ENCODE measurements at places on chromosomes 7 and 10. TPM values are rescaled to one million over a fixed set of nuclear protein-coding genes. Genes with fewer than 3 reads are reported as not detected.

- DNase-seq: no peak
Observed at GRCh38 chr7:78080811-78081210, 282.2 kb downstream of the PHTF2 start.

GRCh38 chr10:75910032-75910431 is 478.6 kb downstream of the LRMDA start:
- DNase-seq: no peak

DNA sequence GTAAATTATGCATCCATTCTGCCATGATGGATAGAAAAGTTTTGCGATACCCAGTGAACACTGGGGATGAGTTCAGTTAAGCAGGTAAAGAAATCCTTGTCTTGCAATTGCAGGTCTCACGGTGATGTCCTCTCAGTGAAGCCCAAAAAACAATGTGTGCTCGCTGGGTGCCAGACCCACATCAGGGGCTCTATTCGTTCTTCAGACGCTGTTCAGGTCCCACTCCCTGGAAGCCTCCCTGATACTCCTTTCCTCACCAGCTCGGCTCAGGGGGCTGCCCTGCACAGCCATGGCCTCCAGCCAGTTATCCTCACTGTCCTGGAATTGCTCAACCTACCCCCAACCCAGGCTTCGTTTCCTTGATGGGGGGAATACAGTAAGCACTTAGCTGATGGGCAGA is 323.5 kb downstream of the ADARB2 start:
- DNase-seq: no peak

The RAB18 gene
- 64.8 TPM for total RNA-seq

GRCh38 chr10:31605861-31606525 is 287.0 kb downstream of the ZEB1 start:
- DNase-seq: no peak

DNA sequence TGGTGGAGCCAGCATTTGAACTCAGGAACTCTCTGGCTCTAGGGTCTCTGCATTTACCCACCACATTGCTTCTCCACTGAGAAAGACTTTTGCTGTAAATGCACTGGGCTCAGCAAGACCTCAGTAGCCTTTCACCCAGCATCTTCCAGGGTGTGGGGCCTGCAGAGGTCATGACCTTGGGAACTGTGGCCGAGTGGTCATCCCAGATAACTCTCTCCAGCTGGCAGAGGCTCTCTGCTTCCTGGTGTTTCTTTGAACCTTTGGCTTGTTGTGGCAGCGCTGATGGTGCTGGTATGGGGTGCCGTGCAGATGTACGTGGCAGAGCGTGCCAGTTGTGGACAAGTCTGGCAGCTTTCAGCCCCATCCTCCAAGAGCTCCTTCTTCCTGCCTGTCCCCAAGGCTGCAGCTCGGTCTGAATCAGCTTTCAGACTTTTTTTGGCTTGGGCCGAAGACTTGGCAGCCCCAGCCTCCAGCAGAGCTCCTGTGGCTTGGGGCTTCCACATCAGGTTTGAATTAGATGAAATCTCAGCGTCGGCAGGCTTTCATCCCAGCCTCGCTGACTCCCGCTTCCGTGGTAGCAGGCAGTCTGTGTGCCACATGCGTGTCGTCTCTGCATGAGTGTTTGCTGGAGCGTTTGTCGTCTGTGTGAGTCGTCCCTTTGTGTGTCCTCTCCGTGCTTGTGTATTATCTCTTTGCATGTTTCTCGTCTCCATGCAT is 21.5 kb downstream of the ADAMTS14 start:
- no peak for DNase-seq

GRCh38 chr10:69802424-69803161 is 887 bp downstream of the COL13A1 start:
- no peak for DNase-seq

The C10orf90 gene
- total RNA-seq: 0.38 TPM

- DNase-seq: no peak
Observed at GRCh38 chr7:22444181-22444971, 55.6 kb downstream of the STEAP1B start.

DNA sequence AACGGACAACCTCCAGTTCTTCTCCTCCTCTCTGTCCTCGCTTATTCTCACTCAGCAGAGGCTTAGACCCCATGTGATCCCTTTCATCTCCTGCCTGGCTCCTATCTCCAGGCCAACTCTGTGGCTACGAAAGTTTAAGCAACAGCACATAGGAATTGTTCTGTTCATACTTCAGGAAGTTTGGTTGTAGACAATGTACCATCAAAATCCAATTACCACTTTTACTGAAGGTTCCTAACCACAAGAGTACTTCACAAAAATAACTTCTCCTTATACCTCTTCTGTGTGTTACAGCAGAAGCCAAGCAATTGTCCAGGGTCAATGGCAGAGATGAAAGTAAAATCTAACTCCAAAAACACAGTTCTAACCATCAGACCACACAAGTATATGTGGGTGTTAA is 80.0 kb downstream of the SLC25A13 start:
- DNase-seq: no peak

DNA sequence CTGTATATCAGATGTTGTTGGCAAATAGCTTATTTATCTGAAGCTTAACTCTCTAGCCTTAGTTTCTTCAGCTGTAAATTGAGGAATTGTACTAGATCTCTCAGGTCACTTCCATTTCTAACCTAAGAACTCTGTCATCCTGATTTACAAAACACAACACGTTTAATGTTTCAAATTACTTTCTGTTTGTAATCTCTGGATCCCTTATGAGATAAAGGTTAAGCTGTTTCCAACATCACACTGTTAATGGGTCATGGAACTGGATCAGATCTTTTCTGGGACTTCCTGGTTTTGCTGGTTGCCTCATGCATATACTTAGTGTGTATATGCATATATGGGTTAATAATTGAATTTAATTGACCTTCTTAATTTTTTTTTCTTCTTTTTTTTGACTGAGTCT is 9.9 kb downstream of the SAMD8 start:
- no peak for DNase-seq

DNA sequence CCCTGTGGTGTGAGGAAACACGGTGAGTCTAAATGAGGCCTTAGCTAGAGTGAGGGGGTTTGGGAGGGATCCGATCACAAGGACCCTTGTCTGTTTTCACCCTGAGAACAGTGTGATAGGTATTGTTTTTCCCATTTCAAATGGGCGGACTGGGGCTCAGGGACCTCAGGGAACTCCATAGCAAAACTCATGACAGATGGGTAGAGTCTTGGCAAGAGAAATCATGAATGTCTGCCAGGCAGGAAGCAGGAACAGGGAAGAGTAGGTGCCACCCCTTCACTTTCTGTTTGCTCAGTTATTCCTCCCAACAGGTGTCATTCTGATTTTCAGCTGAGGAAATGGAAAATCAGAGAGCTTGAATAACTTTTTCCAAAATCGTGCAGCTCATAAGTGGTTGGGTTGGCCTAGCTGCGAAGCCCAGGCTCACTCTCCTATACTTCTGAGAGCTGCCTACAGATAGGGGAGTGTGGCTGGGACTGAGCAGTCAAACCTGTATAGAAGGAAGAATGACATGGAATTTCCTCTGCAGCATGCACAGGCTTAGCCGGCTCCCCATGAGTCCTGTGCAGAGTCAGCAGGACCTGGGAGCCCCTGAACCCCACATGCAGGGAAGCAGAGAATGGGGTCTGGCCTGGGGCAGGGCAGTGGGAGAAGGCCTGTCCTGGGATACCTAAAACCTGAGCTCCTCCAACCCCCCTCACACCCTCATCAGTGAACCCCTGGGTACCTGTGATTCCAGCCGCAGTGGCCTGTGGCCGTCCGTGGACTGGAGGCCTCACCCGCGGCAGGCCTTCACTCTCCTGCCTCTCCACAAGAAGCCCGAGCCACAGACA is 17.6 kb upstream of the C10orf105 start:
- no peak for DNase-seq

GRCh38 chr10:132565516-132566209 is 28.1 kb downstream of the INPP5A start:
- DNase-seq: no peak

- DNase-seq: no peak
Observed at GRCh38 chr7:42237811-42238541, 967 bp upstream of the GLI3 start.

Data from thymus (tissue), 14 donors.